Fibroblast of skin of right quadriceps (primary cell): ENCODE measurements at places on chromosomes 7 and 10.

DNA sequence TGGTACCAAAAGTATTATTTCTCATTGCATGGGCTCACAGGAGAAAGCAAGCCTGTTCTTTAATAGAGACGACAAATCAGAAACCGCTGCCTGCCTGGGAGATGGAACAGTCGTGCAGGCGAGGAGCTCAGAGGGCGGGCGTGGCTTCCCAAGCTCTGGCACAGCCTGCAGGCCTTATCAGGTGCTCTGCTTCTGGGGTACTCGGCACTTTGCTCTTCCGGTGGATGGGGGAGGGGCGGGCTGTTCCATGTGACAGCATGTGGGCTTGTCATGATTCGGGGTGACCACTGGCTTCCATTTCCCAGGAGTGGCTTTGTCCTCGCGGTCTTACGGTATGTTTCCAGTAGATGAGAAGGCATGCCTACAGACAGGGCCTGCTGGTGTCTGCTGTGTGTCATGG, 228.6 kb downstream of the MGMT start:
- no peak for DNase-seq

- no peak for DNase-seq
Observed at GRCh38 chr7:110898516-110898915, 192.4 kb upstream of the LRRN3 start.

- DNase-seq = no peak
Observed at GRCh38 chr7:130486114-130486953, 5.6 kb upstream of the MEST start.

DNA sequence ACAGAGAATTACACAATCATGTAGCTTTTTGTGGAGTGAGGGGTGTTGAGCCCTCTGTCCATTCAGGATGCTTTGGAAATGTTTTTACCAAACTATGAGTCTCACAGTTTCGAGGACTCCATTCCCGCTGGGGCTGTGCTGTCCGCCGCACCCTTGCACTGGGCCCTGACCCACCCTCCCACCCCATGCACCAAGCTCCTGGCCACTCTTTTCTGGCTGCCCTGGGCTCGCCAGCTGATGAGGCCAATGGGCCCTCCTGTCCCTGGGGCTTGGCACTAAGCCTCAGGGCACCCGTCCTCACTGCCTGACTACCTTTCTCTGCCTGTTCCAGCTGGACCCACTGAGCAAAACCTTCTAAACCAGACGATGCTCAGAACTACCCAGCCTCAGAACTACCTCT, 332.1 kb downstream of the PTPRN2 start:
- no peak for DNase-seq

GRCh38 chr7:119382726-119383125, 890.2 kb upstream of the KCND2 start:
- no peak for DNase-seq

DNA sequence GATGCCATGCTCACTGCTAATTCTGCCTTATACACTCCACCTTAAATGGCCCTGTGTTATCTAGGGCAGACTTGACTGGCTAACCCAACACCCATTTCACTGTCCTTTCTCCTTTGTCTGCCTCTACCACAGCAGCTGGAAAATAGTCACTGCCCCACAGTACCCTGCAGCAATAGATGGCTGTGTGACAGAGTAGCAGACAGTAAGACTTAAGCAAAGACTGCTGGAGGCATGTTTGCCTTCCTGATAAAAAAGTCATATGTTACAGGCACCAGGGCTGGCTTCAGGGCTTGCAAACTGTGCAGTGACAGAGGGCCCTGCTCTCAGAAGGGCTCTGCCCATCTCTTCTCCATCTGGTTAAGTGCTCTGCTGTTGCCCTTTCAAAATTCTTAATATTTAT, 332.6 kb upstream of the GHITM start:
- no peak for DNase-seq

DNA sequence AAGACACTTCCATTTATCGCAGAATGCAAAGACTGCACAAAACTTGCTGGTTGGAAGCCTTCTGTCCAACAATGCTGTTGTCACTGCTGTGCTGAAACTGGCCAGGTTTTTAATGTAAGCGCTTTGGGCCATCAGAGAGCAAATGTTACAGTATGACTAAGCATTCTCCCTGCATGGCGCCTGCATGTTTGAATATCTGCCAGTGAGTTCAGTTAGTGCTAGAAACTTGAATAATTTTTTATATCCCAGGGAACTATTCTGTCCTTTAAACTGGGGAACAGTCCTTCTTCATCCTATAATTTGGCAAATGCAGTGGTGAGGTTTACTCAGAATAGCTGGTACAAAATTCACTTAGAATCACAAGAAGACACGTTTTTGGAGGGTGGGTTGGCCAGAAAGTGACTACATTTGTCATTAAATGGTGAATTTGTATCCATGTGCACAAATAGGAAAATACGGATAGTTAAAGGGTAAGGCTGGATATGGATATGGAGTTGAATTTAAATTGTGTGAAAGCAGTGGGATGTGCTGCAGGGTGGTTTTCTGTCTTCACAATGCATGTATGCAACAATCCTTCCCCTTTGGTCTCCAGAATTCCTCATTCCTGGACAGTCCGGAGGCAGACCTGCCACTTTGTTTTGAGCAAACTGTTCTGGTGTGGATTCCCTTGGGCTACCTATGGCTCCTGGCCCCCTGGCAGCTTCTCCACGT, 1.7 kb downstream of the ABCC2 start:
- DNase-seq = peak; percentile 85

GRCh38 chr10:66917104-66917503, 8.7 kb upstream of the LRRTM3 start:
- no peak for DNase-seq

GRCh38 chr7:47549397-47549796, 32.5 kb downstream of the TNS3 start:
- DNase-seq = no peak

DNA sequence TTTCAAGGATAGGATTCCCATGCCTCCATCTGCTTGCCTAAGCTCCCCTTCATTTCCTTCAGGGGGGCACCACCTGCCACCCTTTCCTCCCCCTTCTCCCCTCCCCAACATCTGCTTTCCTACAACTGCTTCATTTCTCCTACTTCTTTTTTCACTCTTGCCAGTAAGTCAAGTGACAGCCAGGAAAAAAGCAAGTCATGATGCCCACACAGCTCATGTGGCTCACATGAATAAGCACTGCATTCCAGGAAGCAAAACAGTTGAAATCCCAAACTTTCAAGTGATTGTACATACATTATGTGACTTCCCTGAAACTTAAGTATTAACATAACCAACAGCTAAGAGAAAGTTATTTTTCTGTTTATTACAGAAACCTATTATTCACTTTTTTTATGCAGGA, 78.6 kb downstream of the TNS3 start:
- peak; percentile 46 for DNase-seq

GRCh38 chr7:46256870-46257661, 336.0 kb upstream of the IGFBP3 start:
- DNase-seq = peak; percentile 22

DNA sequence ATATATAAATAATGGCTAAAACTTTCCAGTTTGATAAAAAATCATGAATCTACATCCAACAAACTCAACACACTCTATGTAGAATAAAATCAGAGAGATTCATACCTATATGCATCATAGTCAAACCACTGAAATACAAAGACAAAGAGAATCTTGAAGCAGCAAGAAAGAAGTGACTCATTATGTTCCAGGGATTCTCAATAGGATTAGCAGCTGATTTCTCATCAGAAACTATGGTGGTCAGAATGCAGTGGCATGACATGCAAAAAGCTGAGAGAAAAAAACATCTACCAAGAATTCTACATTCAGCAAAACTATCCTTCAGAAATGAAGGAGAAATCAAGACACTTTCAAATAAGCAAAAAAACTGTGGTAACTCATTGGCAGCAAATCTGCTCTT, 187.4 kb downstream of the RNLS start:
- DNase-seq = peak; percentile 27

DNA sequence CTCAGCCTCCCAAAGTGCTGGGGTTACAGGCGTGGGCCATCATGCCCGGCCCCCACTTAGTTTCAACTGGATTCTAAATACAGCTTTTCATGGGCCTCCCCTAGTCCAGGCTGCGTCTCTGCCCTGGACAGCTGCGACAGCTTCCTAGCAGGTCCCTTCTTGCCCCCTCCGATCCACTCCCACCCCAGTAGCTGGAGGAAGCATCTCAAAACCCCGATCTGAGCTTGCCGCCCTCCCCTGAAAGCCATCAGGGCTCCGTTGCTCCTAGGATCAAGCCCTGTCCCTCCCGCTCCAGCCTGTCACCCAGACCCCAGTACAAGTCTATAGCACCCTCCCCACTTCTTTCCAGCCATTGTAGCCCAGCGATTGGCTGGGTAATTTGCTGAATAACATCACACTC, 64.5 kb downstream of the VWA2 start:
- DNase-seq = no peak

GRCh38 chr10:130357226-130357625, 221.0 kb downstream of the GLRX3 start:
- DNase-seq = no peak

DNA sequence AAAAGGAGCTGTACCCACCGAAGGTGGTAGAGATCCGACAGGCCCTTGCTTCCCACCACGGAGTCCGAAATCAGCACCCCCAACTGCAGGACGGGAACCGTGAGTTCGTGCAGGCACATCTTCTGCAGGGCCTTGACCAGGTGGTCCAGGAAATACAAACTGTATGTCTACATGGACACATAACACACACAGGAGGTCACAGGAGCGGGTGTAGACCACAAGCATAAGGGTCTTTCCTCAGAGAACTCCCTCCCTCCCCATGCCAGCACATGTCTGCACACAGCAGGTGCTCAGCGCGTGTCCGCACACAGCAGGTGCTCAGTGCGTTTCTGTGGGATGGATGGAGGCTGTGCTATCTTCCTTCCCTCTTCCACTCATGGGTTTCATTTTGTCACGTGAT, 69.7 kb downstream of the CFAP46 start:
- no peak for DNase-seq

GRCh38 chr10:59823111-59823510, 69.9 kb upstream of the MRLN start:
- DNase-seq = no peak

DNA sequence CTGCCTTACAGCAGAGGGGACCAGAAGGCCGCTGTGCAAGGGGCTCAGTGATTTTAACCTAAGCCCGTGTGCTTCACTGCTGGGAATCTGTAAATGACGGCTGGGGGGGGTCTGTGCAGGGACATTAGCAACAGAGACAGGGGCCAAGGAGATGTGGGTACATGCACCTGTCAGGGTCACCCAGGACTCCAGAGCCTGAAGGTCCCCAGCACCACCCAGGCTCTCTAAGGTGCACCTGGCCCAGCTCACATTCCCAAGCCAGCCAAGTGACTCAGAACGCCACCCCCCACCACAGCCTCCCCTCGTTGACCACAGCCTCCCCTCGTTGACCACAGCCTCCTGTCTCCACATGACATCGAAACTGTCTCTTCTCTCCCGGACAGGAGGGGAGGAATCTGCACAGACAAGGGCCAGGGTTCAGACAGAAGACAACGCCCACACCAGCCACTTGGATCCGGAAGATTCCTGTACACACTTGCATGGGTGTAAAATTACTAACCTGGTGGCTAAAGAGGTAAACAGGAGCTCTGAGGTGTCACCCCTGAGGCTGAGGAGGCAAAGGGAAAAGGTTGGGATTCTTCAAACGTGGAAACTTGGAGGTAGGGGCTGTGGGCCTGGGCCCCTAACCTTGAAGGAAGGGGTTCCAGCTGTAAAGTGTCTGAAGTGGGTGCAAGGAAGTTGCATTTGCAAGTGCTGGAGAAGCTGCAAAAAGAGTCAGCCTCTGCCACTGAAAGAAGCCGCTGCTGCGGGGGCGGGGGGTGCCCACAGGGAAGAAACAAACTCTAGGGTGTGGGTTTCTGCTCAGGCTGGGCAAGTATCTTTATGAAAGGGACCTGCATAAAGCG, 27.0 kb downstream of the CALML3 start:
- DNase-seq = no peak

GRCh38 chr10:76649254-76649653, 988.4 kb downstream of the KCNMA1 start:
- no peak for DNase-seq

GRCh38 chr10:71068861-71069271, 143.5 kb upstream of the UNC5B start:
- peak; percentile 6 for DNase-seq

DNA sequence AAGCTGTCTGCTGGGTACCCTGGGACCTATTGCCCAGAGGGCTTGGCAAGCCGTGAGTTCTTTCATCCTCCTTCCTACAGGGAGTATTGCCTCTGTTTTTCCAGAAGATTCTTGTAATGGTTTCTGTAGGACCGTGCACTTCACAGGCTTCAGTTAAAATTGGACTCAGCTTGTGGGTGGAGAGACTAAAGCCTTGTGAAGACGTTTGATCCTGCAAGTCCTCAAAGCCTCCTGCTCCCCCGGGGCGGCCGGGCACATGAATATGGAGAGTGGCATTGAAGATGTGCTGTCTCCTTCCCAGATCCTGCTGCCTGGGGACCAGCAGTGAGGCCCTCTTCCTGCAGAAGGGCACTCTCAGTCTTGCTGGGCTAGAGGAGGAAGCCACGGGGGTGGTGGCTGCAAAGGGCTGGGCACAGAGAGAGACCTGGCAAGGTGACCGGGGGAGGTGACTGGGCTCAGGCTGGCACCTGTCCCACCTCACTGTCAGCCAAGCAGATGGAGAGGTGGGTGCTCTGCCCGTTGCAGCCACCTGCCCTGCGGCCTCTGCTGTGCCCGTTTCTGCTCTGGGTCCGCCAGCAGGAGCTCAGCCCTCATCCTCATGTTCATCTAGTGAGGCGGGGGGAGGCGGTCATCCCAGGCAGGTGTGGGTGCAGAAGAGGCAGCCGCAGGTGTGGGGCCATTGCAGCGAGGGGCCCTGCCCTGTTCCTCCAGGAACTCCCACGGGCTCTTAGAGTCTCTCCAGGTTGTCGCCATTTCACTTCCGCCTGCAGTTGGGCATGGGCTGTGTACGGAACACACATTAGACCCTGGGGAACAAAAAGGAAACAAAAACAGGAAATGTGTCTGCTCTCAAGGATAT, 55.7 kb downstream of the TMEM209 start:
- DNase-seq = no peak

DNA sequence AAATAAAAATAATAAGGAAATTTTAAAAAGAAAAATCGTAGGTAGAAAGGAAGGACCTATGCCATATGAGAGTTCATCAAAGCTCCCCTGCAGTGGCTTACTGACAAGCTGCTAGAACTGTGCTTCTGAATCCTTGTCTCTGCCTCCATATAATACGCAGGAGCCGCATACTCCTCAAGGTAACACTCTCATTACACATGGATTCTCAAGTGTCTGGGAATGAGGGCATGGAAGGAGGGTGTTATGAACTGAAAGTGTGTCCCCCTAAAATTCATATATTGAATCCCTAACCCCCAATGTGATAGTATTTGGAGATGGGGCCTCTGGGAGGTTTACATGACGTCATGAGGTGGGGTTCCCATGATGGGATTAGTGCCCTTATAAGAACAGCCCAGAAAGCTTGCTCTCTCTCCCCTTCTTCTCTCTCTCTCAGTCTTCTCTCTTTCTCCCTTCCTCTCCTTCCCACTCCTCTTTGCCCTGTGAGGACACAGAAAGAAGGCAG, 35.2 kb downstream of the CREB3L2 start:
- DNase-seq = no peak

GRCh38 chr7:32936689-32937088, 20.6 kb upstream of the FKBP9 start:
- no peak for DNase-seq

- no peak for DNase-seq
Observed at GRCh38 chr7:127478024-127478355, 85.5 kb upstream of the ZNF800 start.
